B cell (primary cell): ENCODE measurements at places on chromosomes 13 and 19. TPM values are rescaled to one million over a fixed set of nuclear protein-coding genes. Genes with fewer than 3 reads are reported as not detected.
A peak's percentile ranks its signal among the peaks of the same experiment; 100 is the strongest.

LMTK3 gene
- 0.19 and 0.25 TPM in 2 replicates for polyA plus RNA-seq

DNA sequence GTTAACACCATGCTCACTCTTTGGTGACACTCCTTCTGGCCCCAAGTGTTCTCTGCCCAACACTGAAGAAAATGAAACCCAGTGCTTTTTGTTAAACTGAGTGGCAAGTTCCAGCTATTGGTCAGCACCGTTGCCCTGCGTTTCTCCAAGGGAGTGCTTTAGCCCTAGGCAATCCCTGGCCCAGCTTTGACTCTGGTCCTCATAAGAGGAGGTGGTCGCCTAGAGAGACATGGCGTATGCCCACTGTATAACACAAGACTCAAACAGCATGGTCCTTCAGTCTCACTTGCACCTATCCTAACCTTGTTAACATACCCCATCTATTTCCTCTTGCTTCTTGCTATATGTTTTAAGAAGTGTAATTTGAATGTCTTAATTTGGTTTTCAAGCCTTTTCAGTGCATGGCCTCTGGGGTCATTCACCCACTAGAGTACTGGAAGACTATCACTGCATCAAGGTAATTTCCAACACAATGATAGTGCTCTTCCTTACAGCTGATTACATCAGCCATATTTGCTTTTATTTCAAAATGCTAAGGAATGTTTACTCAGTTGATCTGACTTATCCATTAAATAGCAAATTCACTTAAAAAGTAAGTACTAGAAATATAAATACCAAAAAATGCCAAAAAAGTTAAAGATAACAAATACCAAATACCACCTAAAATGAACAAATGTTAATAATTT lies 190.5 kb upstream of the SOX21 start:
- DNase-seq: no peak

KIR3DL2 gene
- 0.10 and 0.30 TPM in 2 replicates for polyA plus RNA-seq

TARM1 gene
- not detected in 2 replicates for polyA plus RNA-seq

DNA sequence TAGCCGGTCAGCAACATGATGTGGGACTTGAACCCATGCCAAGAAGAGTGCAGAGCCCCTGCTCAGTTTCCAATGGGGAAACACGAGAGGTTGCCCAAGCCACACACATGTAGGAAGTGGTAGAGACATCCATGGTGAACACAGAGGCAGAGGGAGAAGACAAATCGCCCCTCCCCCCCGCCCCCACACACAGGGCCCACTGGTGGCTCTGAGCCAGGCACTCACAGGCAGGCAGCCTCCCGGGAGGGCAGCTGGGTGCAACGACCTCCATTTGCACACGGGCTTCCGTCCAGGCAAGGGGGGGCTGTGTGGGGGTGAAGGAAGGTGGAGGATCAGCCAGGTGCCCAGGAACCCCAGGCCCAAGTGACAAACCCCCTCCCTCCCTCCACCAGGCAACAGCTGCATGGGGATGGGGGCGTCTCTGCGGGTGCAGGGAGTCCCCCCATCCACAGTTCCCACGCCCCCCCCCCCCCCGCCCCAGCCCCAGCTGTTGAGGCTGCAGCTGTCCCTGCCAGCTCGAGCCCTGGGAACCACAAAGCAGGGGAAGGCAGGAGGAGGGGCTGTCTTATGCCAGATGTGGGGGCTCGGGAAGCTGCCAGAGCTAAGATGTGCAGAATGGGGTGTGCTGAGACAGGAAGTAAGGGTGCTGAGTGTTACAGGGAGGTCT lies 3.4 kb downstream of the NOTCH3 start:
- DNase-seq: no peak

DNA sequence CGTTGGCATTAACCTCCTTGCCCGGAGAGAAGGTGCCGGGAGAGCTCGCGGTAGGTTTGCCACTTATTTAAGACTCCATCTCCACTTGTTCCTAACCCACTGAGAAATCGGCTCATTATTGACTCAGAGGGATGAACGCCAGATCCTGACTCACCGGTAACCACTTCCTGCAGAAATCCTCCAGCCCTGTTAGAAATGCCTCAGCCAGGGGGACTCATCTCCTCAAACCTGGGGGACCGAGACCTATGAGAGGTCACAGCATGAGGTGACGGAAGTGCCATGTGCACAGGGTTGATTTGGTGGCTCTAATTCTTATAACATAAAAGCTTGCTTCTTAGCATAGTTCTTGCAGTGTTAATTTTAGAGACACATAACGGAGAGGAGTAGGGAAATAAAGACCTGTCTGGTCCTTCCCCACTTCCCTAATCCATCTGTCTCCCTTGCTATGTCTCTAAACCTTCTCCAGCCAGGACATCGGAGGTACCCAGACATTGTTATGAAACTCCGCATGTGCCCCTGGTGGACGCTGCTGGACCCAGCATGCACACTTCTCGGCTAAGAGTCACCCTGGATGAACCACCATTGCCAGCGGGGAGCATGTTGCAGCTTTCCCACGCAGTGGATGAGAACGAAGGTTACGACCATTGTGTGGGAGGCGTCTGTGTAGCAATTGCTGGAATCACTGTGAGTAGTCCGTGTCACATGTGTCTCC lies 158.9 kb downstream of the EFNB2 start:
- no peak for DNase-seq

DNA sequence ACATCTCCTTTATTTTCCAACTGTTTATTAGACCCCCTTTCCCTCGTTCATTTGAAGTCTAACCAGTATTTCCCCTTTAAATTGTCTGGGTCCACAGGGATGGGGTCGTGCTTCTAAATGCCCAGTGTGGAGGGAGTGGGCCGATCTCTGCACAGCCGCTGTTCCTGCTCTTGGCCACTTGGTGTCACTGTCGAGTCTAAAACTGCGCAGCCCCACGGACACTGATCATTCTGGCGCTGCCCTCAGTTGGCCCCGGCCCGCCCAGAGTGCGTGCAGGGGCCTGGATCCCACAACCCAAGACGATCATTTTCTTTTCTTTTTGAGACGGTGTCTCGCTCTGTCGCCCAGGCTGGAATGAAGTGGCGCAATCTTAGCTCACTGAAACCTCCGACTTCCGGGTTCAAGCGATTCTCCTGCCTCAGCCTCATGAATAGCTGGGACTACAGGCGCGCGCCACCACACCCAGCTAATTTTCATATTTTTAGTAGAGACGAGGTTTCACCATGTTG lies 12.0 kb downstream of the WDR88 start:
- peak; percentile 73 for DNase-seq

AZU1 gene
- polyA plus RNA-seq: 0.13 and 0.59 TPM in 2 replicates

PCSK4 gene
- polyA plus RNA-seq: 1.1 and 1.9 TPM in 2 replicates

GRCh38 chr19:50486823-50487515 lies 10.3 kb upstream of the GARIN5A start:
- peak; percentile 68 for DNase-seq

GRCh38 chr19:52941941-52942385 lies 18.7 kb upstream of the ZNF888 start:
- DNase-seq: no peak

DNA sequence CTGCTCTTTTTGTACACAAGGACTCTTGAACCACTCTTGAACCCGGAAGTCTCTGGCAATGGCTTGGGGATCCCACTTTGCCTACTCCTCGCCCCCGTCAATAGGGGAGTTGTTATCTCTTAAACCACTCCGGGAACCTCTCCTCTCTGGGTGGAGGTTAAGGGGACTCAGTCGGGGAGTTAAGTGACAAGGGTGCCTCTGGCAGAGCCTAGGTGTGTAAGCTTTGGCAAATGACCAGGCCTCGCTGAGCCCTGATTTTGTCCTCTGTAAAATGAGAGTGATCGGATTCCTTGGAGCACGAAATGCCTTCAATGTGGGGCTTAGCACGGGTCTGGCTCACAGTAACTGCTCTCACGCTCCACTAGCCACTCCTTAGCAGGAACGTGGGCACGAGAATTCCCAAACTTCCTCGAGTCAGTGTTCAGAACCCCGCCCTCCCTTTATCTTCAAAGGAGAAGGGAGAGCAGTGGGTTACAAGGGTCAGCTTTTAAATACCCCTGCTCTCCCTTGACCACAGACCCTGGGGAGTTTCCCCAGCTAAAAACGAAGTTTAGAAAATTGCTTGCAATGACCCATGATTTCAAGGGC lies 193.3 kb downstream of the KATNAL1 start:
- DNase-seq: peak; percentile 30

DNA sequence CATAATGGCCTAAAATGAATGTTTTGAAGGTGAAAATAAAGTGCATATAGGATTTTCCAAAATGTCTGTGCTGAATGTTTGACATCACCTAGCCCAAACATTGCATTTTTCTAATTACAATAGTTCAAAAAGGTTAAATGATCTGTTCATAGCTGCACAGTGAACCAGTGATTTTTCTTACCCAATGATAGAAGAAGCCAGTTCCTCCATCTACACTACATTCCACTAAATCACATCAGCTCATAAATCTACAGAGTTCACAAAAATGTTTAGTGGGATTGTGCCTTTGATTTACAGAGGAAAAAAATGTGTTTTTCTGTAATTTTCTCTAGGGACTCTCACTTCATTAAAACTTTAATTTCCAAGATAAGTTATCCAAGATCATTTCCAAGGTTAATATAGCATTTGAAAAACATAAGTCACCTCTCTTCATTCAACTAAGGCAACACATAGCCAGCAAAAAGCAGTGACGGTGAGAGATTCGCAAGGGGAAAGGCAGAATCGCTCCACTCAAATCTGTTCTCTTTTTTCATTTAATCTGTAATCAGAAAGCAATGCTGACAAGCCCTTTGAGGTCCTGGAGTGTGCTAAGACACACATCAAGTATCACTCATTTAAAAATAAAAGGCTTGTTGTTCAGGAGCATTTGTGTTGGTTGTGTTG lies 194.0 kb downstream of the FGF14 start:
- no peak for DNase-seq

BRSK1 gene
- 1.4 and 4.0 TPM in 2 replicates for polyA plus RNA-seq

- DNase-seq: no peak
Measured at GRCh38 chr19:54248016-54248601, 5.5 kb upstream of the LILRA6 start.

C13orf46 gene
- polyA plus RNA-seq: 1.2 and 1.4 TPM in 2 replicates

ADPRHL1 gene
- polyA plus RNA-seq: 0.28 and 0.43 TPM in 2 replicates

GRCh38 chr19:45865269-45865948 lies 1.3 kb downstream of the FOXA3 start:
- no peak for DNase-seq

DNA sequence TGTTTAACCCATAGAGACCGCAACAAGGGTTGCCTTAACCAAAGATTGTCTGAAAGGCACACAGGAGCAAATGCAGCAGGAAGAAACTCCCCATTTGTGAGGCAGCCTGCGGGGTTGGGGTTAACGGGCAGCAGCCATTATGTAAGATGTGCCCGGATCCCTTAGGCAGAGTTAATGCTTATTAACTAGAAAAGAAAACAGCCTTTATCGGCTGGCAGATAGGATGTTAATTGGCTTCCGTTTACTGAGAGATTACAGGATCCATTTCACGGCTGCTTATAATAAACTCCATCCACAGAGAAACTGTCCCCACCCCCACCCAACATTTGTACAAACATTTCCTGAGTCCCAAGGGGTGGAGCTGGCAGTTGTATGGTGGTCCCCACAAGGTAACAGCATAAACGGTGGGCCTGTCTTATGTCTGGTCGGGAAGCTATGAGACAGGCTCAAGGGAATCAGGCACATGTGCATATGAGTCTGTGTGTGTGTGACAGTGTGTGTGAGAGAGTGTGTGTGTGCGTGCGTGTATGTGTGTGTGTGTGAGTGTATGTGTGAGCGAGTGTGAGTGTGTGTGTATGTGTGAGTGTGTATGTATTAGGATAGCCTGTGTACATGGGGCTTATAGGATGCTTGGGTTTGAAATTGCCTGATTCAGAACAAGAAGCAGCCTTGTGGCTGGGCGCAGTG lies 10.5 kb downstream of the SLC25A42 start:
- no peak for DNase-seq

DNA sequence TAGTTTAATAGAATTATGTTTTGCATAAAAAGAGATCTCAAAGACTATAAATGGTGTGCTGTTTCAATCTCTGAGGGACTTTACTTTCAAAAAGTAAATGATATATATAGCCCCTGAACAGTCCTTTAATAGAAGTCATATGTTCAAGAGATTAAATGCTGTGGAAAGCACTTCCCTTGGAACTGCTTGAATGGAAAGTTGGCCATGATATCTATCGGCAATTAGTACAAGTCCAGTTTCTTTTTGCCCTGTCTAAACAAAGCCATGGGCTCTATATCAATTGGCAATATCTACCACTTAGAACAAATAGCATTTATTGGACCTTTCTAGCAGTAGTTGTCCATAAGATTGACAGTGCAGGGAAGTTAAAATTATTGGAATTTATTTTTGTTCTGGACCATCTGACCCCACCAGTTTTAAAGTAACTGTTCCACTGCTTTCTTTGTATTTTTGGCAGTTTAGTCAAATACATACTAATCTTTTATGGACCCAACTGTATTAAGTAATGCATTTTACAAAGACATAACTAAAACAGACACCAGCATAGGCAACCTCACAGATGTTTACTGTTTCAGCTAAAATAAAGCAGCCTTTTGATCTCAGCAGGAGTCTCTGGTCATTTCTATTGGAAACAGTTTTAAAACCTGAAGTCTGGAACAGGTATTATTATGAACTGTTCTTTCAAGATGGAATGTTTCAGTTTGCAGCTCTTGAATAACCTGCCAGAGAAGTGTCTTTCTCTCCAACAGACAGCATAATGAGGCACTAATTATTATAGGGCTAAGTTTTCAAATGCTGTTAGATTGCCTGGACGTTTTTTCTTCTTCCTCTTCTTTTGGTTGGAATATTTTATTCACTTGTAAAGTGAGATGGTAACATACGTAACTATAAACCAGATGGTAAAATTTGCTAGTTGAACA lies 282.6 kb downstream of the DCLK1 start:
- DNase-seq: no peak

TTYH1 gene
- not detected in 2 replicates for polyA plus RNA-seq

DNA sequence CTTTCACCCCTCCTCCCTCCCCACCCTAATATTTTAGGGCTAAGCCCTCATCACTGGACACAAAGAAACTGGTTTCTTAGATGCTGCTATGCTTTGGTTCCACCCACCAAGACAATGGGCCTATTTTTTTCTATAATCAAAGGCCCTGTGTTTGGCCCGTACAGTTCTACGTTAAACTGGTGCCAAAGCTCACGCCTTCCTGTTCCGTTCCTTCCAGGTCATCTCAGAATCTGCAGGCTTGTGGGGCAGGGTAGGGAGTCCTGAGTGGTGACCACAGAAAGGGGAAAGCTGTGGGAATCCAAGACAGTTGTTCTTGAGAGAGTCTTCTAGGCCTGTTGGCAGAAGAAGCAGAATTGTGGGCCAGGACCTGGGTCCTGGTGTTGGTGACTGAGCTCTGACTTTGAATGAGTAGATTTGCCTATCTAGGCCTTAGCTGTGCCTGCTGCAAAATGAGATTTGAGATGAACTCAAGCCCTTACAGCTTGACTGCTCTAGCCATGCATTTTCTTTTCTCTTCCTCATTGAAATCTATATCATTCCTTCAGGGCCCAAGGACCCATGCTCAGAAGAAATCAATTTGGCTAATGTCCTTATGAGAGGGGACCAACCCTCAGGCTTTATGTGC lies 19.1 kb upstream of the CXCL17 start:
- no peak for DNase-seq

- no peak for DNase-seq
Measured at GRCh38 chr19:17553256-17553655, 2.2 kb upstream of the COLGALT1 start.

GRCh38 chr13:46211116-46211482 lies 629 bp upstream of the LRRC63 start:
- DNase-seq: peak; percentile 45
